ENCODE measurements at places on chromosomes 5 and 9. TPM values are rescaled to one million over a fixed set of nuclear protein-coding genes. Genes with fewer than 3 reads are reported as not detected.

GRCh38 chr5:122311961-122312590, at the start of gene SNCAIP:
Gene SNCAIP (plus strand): TSS chr5:122312237. CDS start chr5:122391135, 78,898 bp downstream.
- no peak for DNase-seq

- DNase-seq: no peak
These were observed 245.4 kb upstream of the NREP start for GRCh38 chr5:112002376-112002775.

DNA sequence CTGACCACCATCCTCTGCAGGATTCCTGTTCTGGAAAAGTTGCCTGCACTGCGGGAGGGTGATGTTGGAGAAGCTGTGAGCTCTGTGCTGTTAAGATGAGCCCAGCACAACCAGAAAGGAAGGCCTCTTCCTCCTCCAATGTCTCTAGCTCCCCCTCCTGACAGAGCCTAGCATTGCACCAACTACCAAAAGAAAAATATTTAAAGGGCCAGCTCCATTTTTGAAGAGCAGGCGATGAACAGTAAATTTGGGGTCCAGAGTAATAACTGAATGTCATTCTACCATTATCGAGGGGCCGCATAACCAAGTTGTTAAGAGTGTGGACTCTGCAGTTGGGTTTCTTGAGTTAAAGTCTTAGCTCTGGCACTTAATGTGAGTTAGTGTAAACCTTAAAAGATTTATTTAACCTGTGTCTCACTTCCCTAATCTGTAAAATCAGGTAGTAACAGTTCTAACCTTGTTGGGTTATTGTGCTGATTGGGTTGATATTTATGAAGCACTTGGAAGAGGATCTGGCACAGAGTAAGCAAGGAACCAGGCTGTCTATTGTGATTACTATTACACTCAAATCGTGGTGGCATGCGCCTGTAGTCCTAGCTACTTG, 3.9 kb downstream of the TEX53 start:
- DNase-seq: peak; percentile 74

DNA sequence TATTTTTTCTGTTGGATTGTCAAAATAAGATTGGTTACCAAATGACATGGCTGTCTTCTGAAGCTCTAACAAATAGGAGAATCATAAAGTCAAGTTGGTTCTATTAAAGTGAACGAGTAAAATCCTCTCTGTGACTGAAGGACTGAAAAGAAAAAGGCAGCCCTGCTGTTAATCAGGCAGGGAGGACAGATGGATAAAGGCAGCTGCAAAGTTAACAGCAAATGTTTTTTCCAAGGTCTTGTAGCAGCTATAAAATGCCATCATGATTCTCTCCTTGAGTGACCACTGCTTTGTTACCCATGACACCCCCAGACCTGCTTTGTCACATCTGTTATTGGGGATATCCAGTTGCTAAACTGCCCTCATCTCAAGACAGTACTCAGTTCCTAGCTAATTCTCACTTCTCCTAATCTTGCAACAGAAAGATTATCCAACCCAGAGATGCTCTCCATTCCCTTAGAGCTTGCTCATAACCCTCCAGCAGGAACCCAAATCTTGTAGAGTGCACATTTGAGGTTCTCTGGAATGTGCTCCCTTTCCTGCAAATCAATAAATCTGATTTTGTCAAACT, 89.7 kb upstream of the PARP8 start:
- DNase-seq: no peak

GRCh38 chr5:138354926-138355378, 2.5 kb downstream of the KDM3B start:
- DNase-seq: peak; percentile 48

- no peak for DNase-seq
These were observed 54.9 kb downstream of the FGF18 start for GRCh38 chr5:171474230-171474813.

DNA sequence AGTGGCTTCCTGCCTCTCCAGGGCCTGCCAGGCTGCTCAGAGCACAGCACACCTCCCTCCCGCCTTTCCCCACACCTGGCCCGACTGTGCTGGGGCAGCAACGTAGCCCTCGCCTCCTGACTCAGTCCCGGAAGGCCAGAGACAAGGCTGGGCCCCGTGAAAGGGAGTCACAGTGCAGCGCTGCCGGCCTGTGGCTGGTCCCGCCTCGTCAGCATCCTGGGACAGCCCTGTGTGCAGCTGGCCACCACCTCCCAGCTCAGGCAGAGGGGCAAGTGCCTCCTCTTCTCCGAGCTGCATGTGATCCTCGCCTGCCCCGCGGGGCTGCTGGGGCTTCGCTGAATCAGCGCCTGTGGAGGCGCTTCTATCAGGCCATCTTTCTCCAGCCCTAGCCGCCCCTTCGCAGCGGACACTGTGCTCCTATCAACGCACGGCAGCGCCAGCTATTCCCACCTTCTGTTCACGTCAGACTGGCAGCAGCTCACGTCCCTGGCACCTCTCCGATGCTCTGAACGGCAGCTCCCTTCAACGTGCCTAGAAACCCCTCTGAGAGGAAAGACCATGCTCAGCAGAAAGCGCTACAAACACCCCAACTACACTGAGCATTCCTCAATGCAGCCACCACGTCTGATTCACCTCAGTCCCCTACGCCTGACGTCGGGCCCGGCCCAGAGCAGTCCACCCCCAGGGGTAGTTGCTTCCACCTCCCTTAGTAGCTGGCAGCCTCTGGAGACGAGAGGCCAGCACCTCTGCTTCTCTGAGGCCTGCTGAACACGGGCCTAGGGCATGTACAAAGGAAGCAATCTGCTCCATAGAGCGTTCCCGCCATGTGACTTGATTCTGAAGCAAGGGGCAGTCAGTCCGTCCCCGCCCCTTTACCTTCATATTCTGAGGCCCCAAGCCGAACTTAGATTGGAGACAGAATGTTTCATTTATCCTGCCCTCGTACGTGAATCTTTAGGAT, 78.8 kb downstream of the GPR21 start:
- no peak for DNase-seq

- DNase-seq: no peak
These were observed 141.9 kb downstream of the CEMIP2 start for GRCh38 chr9:71626395-71626794.

- DNase-seq: no peak
These were observed 219.2 kb downstream of the AGTPBP1 start for GRCh38 chr9:85522459-85523092.

GRCh38 chr9:123614306-123615263, 258.6 kb downstream of the CRB2 start:
- DNase-seq: no peak

- no peak for DNase-seq
These were observed 1231.3 kb upstream of the CDH18 start for GRCh38 chr5:21219251-21219650.

GRCh38 chr9:20623021-20623747, 885 bp upstream of the MLLT3 start:
- peak; percentile 81 for DNase-seq

- DNase-seq: no peak
These were observed 404.6 kb downstream of the CSNK1G3 start for GRCh38 chr5:123916345-123917121.

GRCh38 chr9:113556877-113557593, 93.5 kb downstream of the RGS3 start:
- DNase-seq: no peak

DNA sequence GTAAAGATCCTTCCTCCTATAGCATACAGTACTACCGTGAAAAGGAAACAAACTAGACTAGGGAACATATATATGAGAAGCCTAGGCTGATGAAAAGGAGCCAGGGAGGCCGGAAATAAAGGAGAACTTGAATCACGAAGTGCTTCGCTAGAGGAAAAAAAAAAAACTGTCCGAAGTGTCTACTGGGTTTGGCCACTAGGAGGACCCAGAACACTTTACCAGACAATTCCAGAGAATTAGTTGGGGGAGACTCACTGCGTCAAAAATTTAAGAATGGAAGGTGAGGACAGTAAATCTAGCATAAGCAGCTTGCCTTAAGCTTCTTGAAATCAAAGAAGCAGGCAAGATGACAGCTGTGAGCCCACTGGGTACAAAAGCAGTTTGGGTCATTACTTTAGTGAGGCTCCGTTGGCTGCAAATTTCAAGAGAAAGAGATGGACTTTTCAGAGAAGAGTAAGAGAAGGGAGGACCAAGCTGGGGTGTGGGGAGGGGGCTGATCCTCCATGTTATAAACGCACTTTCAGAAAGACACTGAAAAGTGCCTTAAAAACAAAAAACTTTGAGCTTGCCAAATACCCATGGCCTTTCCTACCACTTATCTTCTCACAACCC, 47.4 kb downstream of the P4HA2 start:
- no peak for DNase-seq

DNA sequence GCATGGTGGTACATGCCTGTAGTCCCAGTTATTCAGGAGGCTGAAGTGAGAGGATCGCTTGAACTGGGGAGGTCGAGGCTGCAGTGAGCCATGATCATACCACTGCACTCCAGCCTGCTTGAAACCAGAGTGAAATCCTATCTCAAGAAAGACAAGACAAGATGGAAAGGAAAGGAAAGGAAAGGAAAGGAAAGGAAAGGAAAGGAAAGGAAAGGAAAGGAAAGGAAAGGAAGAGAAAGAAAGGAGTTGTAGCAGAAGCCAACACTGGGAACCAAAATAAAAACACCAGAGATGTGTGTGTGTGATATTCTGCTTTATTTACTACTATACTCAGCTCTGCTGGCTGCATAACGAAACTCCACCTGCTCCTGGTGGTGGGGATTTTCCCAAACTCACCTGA, 115.3 kb downstream of the DRD1 start:
- DNase-seq: no peak

DNA sequence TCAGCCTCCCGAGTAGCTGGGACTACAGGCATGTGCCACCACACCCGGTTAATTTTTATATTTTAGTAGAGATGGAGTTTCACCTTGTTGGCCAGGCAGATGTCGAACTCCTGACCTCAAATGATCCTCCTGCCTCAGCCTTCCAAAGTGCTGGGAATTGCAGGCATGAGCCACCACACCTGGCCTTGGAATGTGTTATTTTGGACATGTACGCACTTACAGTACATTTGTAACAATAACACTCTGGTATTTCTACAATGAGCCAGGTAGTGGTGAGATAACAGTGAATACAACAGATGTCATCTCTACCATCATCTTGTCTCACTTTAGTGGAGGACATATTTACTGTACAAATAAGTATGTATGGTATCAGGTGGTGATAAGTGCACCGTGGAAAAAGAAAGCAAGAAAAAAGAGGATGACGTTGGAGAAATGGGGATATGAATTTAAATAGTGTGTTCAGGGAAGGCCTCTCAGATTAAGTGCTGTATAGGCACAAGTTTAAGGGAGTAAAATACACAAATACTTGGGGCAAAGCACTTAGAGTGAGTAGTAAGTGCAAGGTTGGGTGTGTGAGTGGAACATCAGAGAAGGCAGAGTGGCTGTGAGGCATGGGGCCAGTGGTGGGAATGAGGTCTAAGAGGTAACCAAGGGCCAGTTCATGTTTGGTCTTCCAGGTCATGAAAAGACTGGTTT, 100.1 kb downstream of the CDC42SE2 start:
- no peak for DNase-seq

DNA sequence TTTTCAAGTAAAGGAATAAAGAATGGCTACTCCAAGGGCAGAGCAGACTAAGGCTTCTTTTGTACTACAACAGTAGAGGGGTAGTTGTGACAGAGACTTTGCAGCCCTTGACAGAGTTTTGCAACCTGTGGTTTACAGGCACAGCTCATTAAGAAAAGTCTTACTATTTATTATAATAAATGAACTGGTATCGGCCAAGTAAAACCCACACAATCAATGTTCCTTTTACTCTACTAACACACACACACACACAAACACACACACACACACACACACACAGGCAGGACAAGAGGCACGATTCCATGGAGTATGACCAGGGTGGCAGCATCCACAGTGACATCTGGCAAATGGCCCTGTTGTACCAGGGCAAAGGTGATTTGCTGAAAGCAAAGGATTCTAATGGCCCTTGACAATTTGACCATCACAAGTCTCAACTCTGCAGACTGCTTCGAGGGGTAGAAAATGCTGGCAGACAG, 59.1 kb upstream of the GOLPH3 start:
- no peak for DNase-seq

DNA sequence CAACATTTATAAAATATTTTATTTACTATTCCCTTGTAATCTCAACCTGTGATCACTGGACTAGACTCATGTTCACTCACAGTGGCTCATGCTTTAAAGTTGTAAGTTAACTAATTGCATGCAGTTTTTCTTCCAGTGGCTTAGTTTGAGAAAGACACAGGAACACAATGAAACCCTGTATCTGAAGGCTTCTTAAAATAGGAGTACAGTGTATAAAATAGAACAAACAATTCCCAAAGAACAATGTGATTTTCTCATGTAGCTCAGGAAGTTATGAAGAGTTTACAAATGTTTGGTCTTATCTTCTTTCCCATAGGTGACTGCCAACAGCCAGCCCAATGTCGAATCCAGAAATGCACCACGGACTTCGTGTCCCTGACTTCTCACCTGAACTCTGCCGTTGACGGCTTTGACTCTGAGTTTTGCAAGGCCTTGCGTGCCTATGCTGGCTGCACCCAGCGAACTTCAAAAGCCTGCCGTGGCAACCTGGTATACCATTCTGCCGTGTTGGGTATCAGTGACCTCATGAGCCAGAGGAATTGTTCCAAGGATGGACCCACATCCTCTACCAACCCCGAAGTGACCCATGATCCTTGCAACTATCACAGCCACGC, 5.9 kb downstream of the RGMB start:
- DNase-seq: no peak

DNA sequence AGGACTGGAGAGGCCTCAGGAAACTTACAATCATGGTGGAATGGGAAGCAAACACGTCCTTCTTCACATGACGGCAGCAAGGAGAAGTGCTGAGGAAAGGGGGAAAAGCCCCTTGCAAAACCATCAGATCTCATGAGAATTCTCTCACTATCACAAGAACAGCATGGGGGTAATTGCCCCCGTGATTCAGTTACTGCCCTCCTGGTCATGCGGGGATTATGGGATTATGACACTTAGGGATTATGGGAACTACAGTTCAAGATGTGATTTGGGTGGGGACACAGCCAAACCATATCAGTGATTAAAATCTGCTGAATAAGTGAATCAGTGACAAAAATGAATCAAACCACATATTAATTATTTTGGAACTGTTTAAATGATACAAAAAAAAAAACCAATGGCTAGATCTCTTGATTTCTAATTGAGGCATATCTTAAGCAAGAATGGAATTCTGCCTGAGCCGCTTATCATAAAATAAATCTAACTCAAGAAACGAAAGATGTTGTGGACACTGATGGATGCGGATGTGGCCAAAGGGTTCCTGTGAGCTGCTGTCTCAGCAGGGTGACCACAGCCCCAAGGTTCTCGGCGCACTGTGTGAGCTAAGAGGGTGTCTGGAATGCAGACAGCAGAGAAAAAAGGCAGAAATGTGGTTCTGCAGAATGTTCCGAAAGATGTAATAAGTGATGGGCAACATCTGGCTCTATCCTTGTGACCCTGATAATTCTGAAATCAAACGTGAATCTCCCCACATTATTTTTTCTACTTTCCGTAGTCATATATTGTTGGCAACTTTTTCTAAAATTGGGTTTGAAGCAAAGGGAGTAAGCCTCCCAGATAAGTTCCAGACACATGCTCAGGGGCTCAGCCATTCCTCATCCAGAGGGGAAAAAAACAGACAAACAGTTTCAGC, 107.2 kb upstream of the ICE1 start:
- no peak for DNase-seq

GRCh38 chr5:150674341-150674821, 13.3 kb downstream of the MYOZ3 start:
- no peak for DNase-seq

GRCh38 chr9:34550681-34551270, 28.0 kb upstream of the ENHO start:
- no peak for DNase-seq

The PRDM9 gene
- not detected for total RNA-seq

The DCAF10 gene
- 14.9 TPM for total RNA-seq

The SPARC gene
- 0.22 TPM for total RNA-seq

The OR1Q1 gene
- total RNA-seq: not detected

The PCDH1 gene
- total RNA-seq: not detected

The SPATA31E1 gene
- not detected for total RNA-seq

The PIP5KL1 gene
- total RNA-seq: 2.5 TPM

The CERCAM gene
- total RNA-seq: 2.6 TPM

The CCDC192 gene
- total RNA-seq: not detected

The GRM6 gene
- total RNA-seq: not detected
